ENCODE measurements at places on chromosomes 6 and 20.
A peak's percentile ranks its signal among the peaks of the same experiment; 100 is the strongest.

GRCh38 chr6:30880698-30881252 is 3.5 kb upstream of the DDR1 start:
- DNase-seq, result no peak

DNA sequence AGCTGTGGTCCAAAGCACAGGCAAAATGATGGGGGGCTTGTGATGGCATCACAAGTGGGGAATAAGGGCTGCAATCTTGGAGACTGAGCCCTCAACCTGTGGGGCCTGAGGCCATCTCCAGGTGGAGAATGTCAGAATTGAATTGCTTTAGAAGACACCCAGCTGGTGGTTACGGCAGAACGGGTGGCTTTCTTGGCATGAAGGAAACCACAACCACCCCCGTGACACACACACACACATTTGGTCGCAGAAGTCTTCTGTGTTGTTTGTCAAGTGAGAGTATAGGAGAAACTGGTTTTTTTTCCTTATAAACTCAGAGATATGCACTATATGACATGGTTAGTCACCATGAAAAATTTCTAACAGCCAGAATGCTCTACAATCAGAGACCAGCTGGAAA is 139.5 kb upstream of the CDH4 start:
- no peak for DNase-seq

- DNase-seq, result no peak
Observed at GRCh38 chr6:121697921-121698320, 262.5 kb downstream of the GJA1 start.

DNA sequence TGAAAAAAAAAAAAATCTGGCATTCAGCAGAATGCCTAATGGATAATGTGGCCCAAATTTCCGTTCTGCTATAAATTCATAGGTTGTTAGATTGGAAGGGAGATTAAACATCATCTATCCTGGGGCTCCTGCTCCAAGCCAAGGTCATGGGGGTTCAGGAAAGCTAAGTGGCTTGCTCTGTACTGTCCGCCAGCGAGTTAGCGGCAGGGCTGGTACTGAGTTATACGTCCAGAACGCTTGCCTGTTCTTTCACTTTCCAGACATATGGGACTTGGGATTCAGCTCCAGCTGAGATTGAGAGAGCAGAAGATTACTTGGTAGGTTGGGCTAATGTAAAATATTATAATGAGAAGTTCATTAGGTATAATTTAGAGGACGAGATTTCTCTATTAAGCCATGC is 858 bp downstream of the RWDD1 start:
- DNase-seq, result no peak

GRCh38 chr6:82525775-82526495 is 162.3 kb downstream of the TPBG start:
- no peak for DNase-seq

- DNase-seq, result no peak
Observed at GRCh38 chr20:62043131-62043914, 22.4 kb downstream of the TAF4 start.

DNA sequence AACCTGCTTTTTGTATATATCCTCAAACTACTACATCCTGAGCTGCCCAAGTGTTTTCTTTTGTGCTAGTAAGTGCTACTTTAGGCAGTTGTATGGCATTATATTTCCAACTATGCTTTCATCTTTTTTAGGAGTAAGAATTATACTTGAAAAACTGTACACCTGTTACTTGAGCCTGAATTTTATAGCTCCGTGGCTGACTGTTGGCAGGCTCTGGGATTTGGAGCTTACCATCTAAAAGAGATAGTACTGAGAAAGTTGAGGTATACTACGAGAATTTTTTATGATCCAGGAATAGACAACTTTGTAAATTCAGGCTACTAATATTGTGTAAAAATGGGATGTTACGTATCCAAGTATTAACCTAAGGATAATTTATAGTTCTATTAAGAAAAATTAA is 32.4 kb downstream of the RNF217 start:
- DNase-seq, result no peak

DNA sequence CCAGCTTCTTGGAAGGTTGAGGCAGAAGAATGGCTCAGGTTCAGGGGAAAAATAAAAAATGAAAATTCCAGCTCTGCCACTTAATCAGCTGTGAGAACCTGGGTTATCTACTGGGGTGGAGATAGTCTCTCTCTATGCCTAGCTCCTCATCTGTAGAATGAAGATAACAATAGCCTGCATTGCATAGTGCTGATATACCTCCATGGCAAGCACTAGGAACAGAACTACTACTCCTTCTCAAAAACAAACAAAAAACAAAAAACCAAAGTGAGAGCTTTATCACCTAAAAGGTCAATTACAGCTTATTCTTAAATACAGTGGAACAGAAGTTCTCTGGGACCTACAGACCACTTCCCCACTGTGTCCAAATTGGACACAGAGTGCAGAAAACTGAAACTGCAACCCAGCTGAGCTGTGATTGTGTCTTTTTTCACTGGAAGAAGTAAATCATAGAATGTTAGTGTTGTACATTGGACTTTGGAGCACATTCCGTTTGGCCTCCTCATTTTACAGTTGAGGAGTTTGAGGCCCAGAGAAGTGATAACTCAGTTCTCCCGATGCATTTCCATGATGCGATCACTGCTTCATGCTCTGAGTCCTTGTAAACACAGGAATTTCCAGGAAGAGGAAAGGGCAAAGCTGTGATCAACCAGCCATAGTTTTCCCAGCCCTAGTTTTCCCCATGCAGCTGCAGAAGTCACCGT is 23.3 kb downstream of the MTFR2 start:
- no peak for DNase-seq

DNA sequence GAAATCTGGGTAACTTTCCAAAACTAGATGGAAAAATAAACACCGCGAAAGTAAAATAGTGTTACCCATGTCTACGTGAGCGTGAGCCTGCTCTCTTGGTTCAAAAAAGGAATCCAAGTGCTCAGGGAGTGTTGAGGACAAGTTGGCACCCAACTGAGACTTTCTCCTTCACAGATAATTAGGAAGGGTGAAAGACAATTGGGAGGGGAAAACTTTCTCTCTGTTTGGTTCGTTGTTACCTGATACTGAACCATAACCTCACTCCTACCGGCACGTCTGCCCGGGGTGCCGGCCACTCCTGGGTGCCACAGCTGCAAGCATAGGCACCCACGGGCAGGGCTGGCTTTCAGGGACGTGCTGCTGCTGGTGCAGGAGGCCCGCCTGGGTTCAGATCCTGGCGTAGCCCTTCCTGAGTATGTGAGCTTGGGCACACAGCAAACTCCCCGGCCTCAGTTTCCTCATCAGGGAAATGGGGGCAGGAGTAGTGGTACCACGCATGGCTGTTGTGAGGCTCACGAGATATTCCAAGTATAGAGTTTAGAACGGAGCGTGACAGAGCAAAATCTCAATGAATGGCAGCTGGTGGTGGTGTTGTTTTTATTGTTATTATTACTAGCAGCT is 38.2 kb upstream of the PMEPA1 start:
- no peak for DNase-seq

GRCh38 chr6:98932381-98932780 is 15.4 kb downstream of the FBXL4 start:
- DNase-seq, result no peak

- no peak for DNase-seq
Observed at GRCh38 chr20:37703035-37703845, 9.4 kb downstream of the CTNNBL1 start.

GRCh38 chr6:129055796-129056195 is 172.9 kb downstream of the LAMA2 start:
- DNase-seq, result no peak

DNA sequence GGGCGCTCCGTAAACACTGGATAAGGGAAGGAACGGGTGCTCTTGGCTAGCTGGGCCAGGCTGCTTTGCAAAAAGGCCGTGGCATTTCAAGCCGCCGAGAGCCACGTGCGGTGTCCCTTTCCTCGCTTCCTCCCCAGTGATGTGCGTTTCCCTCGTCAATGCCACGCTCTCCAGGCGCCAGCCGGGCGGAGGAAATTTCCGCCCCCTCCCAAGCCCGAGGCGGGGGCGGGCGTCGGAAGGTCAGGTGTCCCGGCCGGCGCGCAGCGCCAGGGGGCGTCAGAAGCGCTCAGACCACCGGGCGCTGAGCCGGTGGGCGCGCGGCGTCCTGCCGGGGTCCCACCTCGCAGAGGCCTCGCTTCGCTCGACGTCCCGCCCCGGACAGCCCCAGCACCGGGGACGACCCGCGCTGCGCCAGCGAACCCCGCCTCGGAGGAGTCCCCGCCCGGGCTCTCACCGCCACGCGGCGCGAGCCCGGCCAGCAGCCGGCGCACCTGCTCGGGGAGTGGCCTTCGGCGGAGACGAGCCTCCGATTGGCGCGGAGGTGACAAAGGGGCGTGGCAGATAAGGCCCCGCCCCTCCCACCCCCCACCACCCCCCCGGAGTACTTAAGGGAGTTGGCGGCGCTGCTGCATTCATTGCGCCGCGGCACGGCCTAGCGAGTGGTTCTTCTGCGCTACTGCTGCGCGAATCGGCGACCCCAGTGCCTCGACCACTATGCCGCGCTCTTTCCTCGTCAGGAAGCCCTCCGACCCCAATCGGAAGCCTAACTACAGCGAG is at the start of gene SNAI1:
TSS of gene SNAI1 (plus strand) at position 635 of the 777 bp plus-strand sequence. CDS start at position 715, 80 bp downstream.
- peak; percentile 81 for DNase-seq

DNA sequence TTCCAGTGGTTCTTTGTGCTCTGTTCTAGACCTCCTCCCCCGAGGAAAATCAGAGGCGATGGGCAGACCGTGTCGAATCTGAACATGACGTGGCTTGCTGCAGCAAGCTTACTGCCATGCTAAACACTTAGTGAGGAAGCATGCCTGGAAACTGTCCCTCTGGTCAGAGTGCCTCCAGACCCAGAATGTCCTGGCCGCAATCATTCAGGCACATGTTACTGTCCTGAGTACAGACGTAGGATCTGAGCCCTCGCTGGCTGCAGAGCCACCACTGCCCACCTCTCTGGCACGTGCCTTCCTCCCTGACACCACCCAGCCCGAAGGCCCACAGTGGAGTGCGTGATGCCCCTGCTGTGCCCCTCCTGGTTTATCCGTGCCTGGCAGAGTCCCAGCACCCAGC is 163.6 kb downstream of the SYNDIG1 start:
- no peak for DNase-seq

- no peak for DNase-seq
Observed at GRCh38 chr6:40399888-40400457, 187.2 kb downstream of the LRFN2 start.

GRCh38 chr6:3361312-3362037 is 95.4 kb downstream of the SLC22A23 start:
- no peak for DNase-seq

GRCh38 chr6:154511791-154512190 is 1.3 kb upstream of the CNKSR3 start:
- no peak for DNase-seq

- no peak for DNase-seq
Observed at GRCh38 chr6:157398151-157398550, 17.2 kb downstream of the ZDHHC14 start.

GRCh38 chr6:140203661-140204147 is 829.3 kb upstream of the CITED2 start:
- DNase-seq, result no peak

DNA sequence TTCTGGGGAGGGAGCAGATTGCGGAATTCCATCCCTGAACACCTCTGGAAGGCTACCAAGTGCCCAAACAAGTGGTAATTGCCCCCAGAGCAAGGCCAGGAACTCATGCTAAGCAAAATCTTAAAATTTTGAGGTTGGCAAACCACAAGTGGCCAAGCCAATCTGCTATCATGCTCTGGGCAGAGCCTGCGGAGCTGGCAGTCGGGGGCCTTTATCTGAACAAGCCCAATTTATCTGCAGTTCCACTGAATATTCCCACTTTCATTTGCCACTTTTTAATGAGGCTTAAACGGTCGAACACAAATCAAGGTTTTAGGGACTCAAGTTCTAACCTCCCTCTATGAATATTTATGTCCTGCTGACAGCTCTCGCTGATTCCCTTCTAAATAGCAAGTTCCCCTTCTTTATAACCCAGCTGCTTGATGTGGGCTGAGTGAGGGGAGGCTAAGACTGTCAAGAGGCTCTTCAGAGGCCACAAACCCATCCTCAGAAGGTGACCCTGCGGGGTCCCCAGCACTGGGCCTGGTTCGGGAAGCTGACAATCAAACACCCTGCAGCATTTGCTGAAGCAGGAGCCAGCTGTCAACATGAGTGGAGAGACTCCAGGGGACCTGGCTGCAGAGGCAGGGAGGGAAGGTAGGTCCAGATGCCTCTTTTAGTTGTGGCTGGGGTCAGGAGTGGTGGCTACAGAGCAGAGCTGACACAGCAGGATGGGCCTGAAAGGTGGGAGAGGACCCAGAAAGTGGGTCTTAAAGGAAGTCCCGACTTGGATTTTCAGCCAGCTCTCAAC is 11.9 kb downstream of the CCDC167 start:
- no peak for DNase-seq

All from stimulated activated CD8-positive, alpha-beta memory T cell treated with anti-CD3 and anti-CD28 coated beads, Interleukin-7, amount 100 ng/mL, for 4 hours (primary cell).